ENCODE measurements at places on chromosomes 6 and 20. TPM values are rescaled to one million over a fixed set of nuclear protein-coding genes. Genes with fewer than 3 reads are reported as not detected.

DNA sequence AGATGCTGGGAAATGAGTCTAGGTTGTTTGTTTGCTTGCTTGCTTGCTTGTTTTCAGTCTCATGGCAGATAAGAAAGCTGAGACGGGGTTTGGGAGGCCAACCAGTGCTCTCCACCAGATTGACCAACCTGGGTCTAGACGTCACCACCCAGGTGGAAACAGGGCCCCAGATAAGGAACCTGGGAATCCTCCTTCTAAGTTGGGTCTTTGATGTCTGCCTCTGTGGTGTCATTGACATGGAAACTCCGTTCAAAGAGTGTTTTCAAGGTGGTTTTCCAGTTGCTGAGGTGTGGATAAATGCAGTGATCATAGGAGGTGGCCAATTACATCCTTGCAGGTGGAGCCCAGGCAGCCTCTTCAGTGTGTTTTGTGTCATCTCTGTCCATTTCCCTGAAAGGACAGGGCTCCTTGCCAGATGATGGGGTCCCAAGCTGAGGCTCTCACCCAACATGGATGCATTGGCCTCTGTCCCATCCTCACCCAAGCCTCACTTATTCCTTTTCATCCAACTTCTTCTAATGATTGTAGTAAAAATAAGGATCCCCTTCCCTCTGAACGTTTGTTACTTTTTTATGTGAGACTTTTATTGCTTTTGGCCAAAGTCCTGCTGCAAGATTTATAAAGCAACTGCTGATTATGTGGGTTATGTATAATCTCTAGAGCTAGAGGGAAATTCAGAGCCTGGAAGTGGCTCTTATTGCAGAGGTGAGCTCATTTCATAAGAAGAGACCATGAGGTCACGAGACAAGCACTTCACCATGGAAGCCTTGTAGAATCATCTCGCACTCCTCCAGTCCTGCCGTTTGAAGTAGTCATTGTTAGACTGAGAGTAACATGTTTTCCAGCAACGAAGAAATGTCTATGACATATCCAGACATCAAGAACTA is 32.0 kb upstream of the SYNDIG1 start:
- H3K27ac ChIP-seq, result no peak overlapping the region
- no peak for DNase-seq
- no peaks in the 10 kb centered on the region for H3K4me1 ChIP-seq
- no peaks in the 10 kb centered on the region for H3K36me3 ChIP-seq
- no peak overlapping the region for H3K4me3 ChIP-seq

The FAM83C gene
- not detected for polyA plus RNA-seq

DNA sequence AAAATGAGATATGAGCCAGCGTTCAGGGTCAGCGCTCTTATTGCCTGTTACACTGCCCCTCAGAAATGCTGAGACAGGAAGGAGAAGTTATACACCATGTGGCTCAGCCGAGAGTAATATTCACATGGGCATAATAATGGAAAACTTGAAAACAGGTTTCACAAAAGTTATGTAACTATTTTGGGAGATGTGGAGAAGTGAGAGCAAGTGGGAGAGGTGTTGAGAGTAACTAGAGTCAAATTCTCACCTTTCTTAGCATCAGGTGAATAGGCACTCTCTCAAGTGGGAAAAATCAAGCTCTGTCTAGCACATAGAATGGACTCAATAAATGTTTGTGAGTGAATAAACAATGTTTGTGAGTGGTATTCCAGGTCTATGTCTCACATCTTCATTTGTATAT is 94.5 kb downstream of the TBX18 start:
- H3K4me1 ChIP-seq, result peaks cover 13% of the 10 kb centered on the region
- no peaks in the 10 kb centered on the region for H3K36me3 ChIP-seq
- H3K27me3 ChIP-seq, result no peaks in the 10 kb centered on the region
- DNase-seq, result no peak
- H3K27ac ChIP-seq, result no peak overlapping the region
- no peak overlapping the region for H3K4me3 ChIP-seq

DNA sequence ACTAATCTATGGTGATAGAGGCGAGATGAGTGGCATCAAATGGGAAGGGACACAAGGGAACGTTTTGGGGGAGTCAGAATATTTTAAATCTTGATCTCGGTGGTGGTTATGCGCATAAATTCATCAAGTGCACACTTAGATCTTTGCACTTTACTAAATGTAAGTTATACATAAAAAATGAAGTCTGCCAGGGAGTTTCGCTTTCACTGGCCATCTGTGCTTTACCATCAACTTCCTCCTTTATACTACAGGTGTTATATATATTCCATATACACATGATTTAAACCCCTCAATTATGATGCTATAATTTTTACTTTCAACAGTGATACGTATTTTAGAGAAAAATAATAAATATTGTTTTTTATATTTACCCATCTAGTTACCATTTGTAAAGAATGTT is 97.6 kb upstream of the AKIRIN2 start:
- H3K27me3 ChIP-seq, result no peaks in the 10 kb centered on the region
- no peaks in the 10 kb centered on the region for H3K4me1 ChIP-seq
- no peak overlapping the region for H3K27ac ChIP-seq
- no peak for DNase-seq
- no peak overlapping the region for H3K4me3 ChIP-seq

DNA sequence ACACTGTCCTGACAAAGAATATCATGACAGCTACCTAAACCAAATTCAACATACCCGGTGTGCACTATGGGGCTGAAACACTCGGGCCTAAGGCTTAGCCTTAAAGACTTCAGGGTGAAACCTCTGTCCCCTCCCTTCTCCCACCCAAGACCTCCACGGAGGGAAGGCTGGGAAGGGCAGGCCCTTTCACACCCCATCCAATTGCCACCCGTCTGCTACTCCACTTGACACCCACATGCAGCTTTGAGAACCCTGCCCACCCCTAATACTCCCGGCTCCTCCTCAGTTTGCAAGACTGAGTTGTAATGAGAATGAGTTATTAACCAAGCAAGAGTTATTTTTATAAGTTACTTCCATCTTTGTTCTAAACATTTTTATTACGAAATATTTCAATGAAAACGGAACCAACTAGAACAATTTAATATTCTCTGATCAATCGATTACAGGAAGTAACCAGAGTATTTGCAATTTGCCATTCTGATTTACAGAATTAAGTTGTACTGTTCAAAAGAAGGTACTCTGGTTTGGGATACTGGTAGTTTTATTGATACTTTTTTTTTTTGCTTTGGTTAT is 3.7 kb downstream of the TAF4 start:
- peaks cover 27% of the 10 kb centered on the region for H3K4me1 ChIP-seq
- H3K36me3 ChIP-seq, result no peaks in the 10 kb centered on the region
- no peak for DNase-seq
- H3K27me3 ChIP-seq, result no peaks in the 10 kb centered on the region

GRCh38 chr6:133683606-133684005 is 205.3 kb upstream of the TCF21 start:
- no peak for DNase-seq
- no peak overlapping the region for H3K4me3 ChIP-seq
- H3K4me1 ChIP-seq, result no peaks in the 10 kb centered on the region
- no peak overlapping the region for H3K27ac ChIP-seq
- no peaks in the 10 kb centered on the region for H3K36me3 ChIP-seq

The ZC3H12D gene
- polyA plus RNA-seq, result 0.29 TPM

DNA sequence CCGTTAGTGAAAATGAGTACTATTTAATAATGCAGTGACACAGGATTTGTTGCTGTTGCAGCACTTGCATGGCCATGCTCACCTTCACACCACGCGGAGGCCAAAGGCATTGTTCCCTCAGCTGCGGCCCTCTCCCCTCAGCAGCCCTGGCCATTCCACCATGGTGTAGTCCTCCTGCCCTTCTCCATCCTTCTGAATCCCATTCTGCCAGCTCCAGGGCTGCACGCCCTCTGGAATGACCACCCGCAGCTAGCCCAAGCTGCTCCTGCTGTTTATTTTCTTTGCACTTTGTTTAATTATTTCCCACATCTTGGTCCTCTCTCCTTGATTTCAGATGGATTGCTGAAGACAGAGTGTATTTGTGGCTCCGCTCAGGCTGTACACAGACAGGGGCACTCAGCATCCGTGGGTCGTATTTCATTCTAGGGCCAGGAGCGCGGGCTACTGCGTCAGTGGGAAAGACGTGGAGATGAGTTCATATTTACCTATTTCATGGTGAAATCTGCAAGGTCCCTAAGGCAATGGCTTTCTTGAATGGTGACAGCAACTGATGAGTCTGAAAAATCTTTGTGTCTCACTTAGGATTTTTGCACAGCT is 81.4 kb upstream of the DUSP22 start:
- no peaks in the 10 kb centered on the region for H3K27me3 ChIP-seq
- H3K27ac ChIP-seq, result no peak overlapping the region
- no peak overlapping the region for H3K4me3 ChIP-seq
- no peaks in the 10 kb centered on the region for H3K36me3 ChIP-seq
- H3K4me1 ChIP-seq, result no peaks in the 10 kb centered on the region

- H3K4me1 ChIP-seq, result no peaks in the 10 kb centered on the region
- H3K27me3 ChIP-seq, result peaks cover 24% of the 10 kb centered on the region
- DNase-seq, result no peak
- no peaks in the 10 kb centered on the region for H3K36me3 ChIP-seq
- no peak overlapping the region for H3K27ac ChIP-seq
Observed at GRCh38 chr6:28712982-28713381, 187.3 kb downstream of the GPX5 start.

GRCh38 chr6:157648561-157648960 is 174.5 kb upstream of the SNX9 start:
- no peaks in the 10 kb centered on the region for H3K36me3 ChIP-seq
- no peak overlapping the region for H3K4me3 ChIP-seq
- H3K27ac ChIP-seq, result no peak overlapping the region
- H3K4me1 ChIP-seq, result no peaks in the 10 kb centered on the region

- peaks cover 31% of the 10 kb centered on the region for H3K36me3 ChIP-seq
- no peak overlapping the region for H3K4me3 ChIP-seq
- DNase-seq, result no peak
- no peaks in the 10 kb centered on the region for H3K4me1 ChIP-seq
- H3K27ac ChIP-seq, result no peak overlapping the region
- H3K27me3 ChIP-seq, result no peaks in the 10 kb centered on the region
Observed at GRCh38 chr20:45967551-45968080, 4.4 kb downstream of the ZNF335 start.

- no peak for DNase-seq
- H3K36me3 ChIP-seq, result no peaks in the 10 kb centered on the region
- H3K27me3 ChIP-seq, result peaks cover 25% of the 10 kb centered on the region
- no peak overlapping the region for H3K27ac ChIP-seq
- no peaks in the 10 kb centered on the region for H3K4me1 ChIP-seq
Observed at GRCh38 chr6:714100-714499, 21.2 kb upstream of the EXOC2 start.

- peaks cover 8% of the 10 kb centered on the region for H3K4me1 ChIP-seq
- H3K27ac ChIP-seq, result no peak overlapping the region
- no peak overlapping the region for H3K4me3 ChIP-seq
- no peak for DNase-seq
Observed at GRCh38 chr6:7257521-7258230, 55.3 kb downstream of the SSR1 start.

GRCh38 chr20:16535277-16535676 is 38.0 kb downstream of the KIF16B start:
- no peaks in the 10 kb centered on the region for H3K27me3 ChIP-seq
- H3K27ac ChIP-seq, result no peak overlapping the region
- no peak for DNase-seq

DNA sequence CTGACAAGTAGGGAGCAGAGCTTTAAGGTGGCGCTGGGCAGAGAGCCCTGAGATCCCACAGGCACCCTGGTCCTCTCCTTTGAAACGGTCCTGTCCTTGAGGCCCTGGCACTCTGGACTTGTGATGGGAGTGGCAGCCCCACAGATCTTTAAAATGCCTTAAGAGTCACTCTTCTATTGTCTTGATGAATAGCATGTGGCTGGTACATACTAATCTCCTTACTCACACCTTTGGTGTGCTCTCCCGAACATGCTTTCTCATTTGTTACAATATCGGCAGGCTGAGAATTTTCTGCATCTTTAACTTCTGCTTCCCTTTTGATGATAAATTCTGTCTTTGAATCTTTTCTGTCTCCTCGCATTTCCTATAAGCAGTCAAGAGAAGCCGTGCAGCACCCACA is 333.8 kb downstream of the TFAP2A start:
- DNase-seq, result no peak
- no peaks in the 10 kb centered on the region for H3K27me3 ChIP-seq
- no peak overlapping the region for H3K4me3 ChIP-seq
- no peaks in the 10 kb centered on the region for H3K4me1 ChIP-seq
- no peak overlapping the region for H3K27ac ChIP-seq

GRCh38 chr20:14716351-14716801 is 379.0 kb upstream of the FLRT3 start:
- H3K27ac ChIP-seq, result no peak overlapping the region
- no peaks in the 10 kb centered on the region for H3K27me3 ChIP-seq
- no peaks in the 10 kb centered on the region for H3K36me3 ChIP-seq
- DNase-seq, result no peak
- H3K4me3 ChIP-seq, result no peak overlapping the region

DNA sequence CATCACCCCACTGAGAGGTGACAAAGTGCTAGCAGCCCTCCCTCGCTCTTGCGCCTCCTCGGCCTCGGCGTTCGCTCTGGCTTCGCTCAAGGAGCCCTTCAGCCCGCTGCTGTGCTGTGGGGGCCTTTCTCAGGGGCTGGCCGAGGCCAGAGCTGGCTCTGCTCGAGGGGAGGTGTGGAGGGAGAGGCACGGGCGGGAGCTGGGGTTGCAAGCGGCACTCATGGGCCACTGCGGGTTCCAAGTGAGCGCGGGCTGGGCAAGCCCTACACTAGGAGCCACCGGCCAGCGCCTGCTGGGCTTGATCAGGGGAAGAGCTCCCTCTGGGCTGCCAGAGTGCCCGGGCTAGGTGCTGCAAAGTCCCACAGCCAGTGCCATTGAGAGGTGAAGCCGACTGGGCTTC is 964.8 kb upstream of the GJE1 start:
- H3K4me1 ChIP-seq, result peaks cover 3% of the 10 kb centered on the region
- no peaks in the 10 kb centered on the region for H3K36me3 ChIP-seq
- DNase-seq, result no peak
- H3K4me3 ChIP-seq, result no peak overlapping the region

The TMC2 gene
- polyA plus RNA-seq, result not detected

DNA sequence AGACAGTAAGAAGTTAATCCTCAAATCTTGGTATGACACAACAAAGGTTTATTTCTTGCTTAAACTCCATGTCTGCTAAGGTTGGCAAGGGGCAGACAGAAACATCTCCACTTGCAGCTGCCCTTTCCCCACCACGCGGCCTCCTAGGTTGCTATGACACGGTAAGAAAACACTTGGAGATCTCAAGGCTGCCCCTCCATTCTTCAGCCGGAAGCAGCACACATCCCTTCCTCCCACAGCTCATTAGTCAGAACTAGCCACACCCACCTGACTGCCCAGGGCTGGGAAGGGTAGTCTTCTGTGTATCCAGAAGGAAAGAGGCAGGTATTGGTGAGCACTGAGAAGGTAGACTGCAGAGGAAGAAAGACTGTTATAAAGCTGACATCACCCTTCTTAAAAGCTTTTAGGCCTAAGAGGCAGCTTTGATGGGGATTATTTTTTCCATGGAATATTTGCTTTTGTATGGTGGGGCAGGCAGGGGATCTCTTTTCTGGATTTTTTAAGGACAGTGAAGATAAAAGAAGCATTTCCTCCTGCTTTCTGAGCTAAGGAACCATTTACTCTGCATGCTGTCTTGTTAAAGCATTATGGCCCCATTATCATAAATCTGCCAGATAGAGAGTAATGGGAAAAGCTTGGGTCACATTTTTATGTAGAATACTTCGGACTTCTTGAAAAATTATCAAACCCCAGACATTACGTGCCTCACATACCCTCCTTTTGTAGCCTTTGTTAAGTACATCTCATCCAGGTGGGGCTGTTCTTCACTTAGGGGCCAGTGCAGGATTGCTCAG is 41.6 kb downstream of the MRAP2 start:
- no peaks in the 10 kb centered on the region for H3K27me3 ChIP-seq
- no peaks in the 10 kb centered on the region for H3K36me3 ChIP-seq
- H3K4me1 ChIP-seq, result no peaks in the 10 kb centered on the region
- H3K27ac ChIP-seq, result no peak overlapping the region
- DNase-seq, result no peak
- no peak overlapping the region for H3K4me3 ChIP-seq

The TFAP2D gene
- not detected for polyA plus RNA-seq

Data from cardiac muscle cell (in vitro differentiated cells and primary cell).